ENCODE measurements at places on chromosomes 16 and 17.

DNA sequence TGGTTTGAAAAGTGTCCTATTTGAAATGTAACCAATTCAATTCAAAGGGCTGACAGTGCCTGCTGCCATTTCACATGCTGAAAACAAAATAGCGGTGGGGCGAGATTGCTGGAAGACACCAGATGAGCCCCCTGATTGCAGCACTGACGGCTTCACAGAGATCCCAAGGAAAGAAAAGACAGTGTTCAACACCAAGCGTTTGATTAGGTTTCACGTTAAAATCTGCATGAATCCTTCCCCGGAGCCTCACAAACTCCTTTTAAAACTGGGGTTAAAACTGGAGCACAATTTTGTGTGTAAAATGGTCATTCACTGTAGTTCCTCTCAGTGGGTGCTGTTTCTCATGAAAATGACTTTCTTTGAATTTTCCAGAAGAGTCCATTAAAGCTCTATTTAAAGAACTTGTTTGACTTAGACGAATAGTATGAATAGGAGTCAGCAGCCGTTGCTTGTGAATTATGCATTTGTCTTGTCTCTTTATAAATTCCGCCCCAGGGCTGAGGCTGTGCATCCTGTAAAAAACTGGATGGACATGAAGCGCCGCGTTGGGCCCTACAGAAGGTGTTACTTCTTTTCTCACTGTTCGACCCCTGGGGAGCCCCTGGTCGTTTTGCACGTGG, 8.8 kb downstream of the MLYCD start:
- no peak for DNase-seq

DNA sequence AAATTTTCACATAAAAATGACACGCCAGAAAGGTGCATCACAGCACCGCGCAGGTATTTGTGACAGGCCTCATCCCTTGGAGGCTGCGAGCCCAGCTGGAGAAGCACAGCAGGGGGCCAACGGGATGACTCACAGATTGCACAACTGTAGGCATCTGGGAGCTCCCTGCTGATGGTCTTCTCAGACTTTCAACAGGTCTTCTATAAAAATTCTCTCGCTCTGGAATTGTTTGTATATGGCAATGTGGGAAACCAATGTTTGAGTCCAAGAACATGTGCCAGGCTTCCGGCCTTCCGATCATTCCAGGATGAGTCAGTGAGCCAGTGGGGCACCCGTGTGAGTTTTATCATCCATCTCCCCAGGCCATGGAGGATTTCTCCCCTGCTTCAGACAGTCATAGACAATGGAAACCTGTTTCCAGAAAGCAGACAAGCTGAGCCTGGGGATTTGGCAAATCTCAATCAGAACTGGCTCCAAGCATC, 24.1 kb upstream of the ADORA2B start:
- no peak for DNase-seq

- no peak for DNase-seq
Measured at GRCh38 chr17:64183815-64184214, 53.9 kb upstream of the ERN1 start.

- DNase-seq = no peak
Measured at GRCh38 chr16:88924834-88925539, 52.0 kb downstream of the CBFA2T3 start.

GRCh38 chr17:49977463-49978389, 8.7 kb downstream of the DLX4 start:
- DNase-seq = no peak

- DNase-seq = no peak
Measured at GRCh38 chr16:85101956-85102630, 10.2 kb downstream of the CIBAR2 start.

Data from central memory CD8-positive, alpha-beta T cell (primary cell).